Hematopoietic multipotent progenitor cell treated with erythropoietin and hydrocortisone succinate and interleukin-3 and kit ligand, for 8 days (in vitro differentiated cells): ENCODE measurements at places on chromosomes 6 and 20.

GRCh38 chr20:49620364-49621240, 52.7 kb upstream of the PTGIS start:
- DNase-seq = no peak

GRCh38 chr6:53484476-53485280, 60.2 kb downstream of the GCLC start:
- DNase-seq = peak; percentile 83

DNA sequence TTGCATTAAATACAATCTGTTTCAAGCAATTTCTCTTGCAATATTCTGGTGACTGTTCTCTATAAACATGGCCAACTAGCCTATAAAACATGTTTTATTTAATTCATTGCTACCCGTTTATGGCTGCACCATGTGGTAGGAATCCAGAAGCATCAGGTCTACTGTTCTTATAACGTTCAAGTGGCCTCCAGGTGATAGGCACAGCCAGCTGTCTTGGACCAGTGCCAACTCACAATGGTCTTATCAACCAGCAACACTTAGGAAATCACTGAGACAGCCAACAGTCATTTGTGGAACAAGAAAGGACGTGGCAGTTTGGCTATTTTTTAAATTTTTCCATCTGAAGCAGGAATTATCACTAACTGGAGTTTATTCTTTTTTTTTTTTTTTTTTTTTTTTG, 193.6 kb downstream of the NKAIN2 start:
- DNase-seq = peak; percentile 77

GRCh38 chr20:916825-917224, 691 bp upstream of the ANGPT4 start:
- no peak for DNase-seq

DNA sequence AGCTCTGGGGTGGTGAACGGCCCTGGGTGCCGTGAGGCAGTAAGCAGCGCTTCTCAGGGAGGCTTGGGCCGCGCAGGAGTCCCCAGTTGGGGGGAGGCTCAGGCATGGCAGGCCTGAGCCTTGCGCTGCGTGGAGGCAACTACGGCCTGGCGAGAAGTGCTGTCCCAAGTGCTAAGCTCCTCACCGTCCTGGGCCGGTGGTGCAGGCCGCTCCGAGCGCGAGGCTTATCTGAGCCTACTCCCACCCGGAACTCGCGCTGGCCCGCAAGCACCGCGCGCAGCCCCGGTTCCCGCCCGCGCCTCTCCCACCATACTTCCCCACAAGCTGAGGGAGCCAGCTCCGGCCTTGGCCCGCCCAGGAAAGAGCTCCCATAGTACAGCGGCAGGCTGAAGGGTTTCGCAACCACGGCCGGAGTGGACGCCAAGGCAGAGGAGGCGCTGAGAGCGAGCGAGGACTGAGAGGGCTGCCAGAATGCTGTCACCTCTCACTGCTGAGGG, 1.8 kb upstream of the WRNIP1 start:
- no peak for DNase-seq

DNA sequence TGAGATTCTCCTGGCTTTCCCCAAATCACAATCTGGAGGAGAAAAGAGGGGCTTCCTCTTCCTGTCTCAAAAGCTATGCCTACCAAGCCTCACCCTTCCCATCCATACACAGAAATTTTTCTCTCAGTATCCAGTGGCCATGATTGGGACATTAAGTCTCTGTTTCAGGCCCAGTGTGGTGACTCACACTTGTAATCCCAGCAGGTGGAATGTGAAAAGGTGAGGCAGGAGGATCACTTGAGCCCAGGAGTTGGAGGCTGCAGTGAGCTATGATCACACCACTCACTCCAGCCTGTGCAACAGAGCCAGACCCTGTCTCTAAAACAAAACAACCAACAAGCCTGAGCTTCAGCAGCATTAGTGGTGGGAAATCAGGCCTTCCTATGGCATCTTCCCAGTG, 210.0 kb downstream of the OGFRL1 start:
- DNase-seq = no peak

- DNase-seq = peak; percentile 61
Measured at GRCh38 chr6:37483917-37484785, 15.5 kb downstream of the CCDC167 start.

DNA sequence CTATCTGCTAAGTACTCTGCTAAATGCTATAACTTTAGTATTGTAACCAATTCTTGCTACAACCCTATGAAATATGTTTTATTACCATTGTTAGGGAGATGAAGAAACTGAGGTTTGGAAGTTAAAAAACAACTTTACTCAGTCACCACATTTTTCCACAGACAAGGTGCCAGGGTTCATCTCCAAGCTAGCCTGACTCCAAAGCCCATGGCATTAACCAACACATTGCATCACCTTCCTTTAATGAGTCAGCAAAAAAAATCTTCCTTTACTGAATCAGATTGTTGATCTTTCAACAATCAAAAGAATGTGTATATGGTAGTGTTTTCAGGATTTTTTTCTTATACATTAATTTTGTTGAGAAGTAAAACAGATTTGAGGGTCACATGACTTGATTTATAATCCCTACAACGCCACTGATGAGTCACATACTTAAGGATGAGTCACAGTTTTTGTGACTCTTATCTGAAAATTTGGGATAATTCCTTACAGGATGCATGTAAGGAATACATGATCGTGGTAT, 41.5 kb downstream of the MAN1A1 start:
- peak; percentile 49 for DNase-seq

- DNase-seq = no peak
Measured at GRCh38 chr6:145204301-145204700, 531.0 kb downstream of the EPM2A start.

DNA sequence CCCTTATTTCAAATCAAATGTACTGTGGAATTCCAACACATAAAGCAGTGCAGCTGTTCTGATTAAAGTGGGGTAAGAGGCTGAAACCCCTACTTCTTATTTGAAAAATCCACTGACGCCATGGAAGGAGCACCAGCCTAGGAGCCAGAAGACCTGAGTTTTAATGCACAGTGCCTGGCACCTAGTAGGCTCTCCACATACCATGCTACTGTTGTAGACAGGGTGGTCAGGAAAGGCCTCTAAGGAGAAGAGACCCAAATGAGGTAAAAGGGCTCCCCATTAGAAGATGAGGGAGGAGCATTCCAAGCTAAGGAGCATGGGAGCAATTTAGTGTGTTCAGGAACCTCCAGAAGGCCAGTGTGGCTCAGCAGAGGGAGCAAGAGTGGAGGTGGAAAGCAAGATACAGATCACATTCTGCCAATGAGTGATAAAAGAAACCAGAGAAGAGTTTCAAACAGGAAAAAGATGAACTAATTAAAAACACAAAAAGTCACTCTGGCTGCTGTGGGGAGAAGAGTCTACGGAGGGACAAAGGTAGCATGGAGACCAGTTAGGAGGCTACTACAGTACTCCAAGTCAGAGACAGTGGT, 11.8 kb upstream of the ZNF76 start:
- DNase-seq = peak; percentile 20

DNA sequence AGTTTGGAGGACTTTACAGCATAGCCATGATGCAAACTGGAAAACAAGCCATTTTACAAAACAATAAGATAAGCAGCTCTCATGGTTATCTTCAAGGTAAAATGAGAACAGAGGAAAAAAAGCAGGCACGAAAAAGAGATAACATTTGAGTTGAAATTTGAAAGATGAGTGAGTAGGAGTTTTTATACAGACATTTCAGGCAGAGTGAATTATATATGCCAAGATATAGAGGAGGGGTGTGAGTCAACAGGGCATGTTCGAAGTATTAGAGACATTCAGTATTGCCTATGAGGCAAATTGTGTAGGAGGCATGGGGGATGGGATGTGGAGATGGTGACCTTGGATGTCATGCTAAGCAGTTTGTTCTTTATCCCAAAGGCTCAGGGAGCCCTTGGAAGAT, 240.5 kb upstream of the MAN1A1 start:
- DNase-seq = peak; percentile 3

DNA sequence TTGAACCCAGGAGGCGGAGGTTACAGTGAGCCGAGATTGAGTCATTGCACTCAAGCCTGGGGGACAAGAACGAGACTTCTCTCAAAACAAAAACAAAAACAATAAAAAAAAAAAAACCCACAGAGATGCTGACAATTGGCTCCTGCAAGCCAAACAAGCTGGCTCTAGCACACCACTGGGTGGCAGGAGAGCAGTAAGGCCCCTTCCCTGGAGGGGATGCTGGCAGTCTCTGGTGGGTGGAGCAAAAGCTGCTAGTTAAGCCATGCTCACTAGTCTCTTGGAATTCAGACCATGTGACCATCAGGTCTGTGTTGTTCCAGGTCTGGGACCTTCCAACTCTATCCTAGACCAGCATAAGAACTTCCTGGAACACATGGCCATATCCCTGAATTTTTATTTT, 18.9 kb upstream of the DSN1 start:
- peak; percentile 62 for DNase-seq

GRCh38 chr20:48284315-48284714, 499.0 kb upstream of the SULF2 start:
- no peak for DNase-seq

- no peak for DNase-seq
Measured at GRCh38 chr6:135179920-135180541, 1.1 kb upstream of the MYB start.

- no peak for DNase-seq
Measured at GRCh38 chr6:51141080-51141479, 322.4 kb downstream of the TFAP2B start.

DNA sequence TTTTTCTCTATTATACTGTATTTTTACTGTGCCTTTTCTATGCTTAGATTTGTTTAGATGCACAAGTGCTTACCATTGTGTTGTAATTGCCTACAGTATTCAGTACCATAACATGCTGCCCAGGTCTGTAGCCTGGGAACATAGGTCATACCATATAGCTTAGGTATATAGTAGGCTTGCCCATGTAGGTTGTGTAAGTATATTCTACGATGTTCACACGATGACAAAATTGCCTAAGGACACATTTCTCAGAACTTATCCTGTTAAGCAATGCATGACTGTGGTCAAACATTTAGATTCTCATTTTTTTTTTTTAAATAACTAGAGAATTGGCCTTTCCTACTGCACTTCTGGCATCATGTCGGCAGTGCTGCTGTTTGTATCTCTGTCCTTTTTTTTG, 253.7 kb upstream of the SUPT3H start:
- DNase-seq = peak; percentile 12

DNA sequence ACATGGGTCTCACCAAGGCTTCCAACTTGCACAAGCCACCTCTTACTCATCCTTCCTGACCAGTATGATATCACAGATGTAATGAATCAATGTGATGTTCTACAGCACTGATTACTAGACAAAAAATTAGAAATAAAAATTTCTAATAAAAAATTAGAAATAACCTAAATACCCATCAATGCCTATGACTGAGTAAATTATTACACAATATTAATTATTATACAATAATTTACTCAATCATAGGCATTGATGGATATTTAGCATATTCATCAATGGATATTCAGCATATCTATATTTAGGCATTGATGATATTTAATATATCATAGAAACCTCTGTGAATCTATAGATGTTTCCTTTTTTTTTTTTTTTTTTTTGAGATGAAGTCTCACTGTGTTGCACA, 43.2 kb upstream of the MBOAT1 start:
- DNase-seq = no peak

GRCh38 chr6:38088829-38089228, 269.3 kb downstream of the ZFAND3 start:
- peak; percentile 7 for DNase-seq

DNA sequence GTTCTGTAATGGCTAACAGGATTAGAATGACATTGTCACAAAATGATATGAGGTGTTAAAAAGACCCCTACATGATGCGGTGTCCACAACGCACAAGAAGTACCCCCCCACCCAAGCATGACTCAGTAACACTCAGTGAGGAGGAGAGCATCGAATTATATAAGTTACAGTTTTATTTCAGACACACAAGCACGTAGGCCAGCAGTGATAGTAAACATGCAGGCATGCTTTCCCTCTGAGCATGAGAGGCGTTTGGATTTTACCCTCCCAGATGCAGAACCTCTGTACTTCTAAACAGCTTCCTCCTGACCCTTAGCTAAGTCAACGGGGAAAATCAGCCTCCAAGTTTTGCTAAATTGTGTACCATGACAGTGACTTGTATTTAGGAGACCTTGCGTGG, 23.9 kb downstream of the GNAS start:
- no peak for DNase-seq

GRCh38 chr6:91781946-91782345, 1195.1 kb upstream of the MAP3K7 start:
- DNase-seq = no peak

GRCh38 chr6:37077191-37077904, 71.9 kb downstream of the FGD2 start:
- no peak for DNase-seq
